KBM-7 (cell line): ENCODE measurements at places on chromosomes 16 and 17.

DNA sequence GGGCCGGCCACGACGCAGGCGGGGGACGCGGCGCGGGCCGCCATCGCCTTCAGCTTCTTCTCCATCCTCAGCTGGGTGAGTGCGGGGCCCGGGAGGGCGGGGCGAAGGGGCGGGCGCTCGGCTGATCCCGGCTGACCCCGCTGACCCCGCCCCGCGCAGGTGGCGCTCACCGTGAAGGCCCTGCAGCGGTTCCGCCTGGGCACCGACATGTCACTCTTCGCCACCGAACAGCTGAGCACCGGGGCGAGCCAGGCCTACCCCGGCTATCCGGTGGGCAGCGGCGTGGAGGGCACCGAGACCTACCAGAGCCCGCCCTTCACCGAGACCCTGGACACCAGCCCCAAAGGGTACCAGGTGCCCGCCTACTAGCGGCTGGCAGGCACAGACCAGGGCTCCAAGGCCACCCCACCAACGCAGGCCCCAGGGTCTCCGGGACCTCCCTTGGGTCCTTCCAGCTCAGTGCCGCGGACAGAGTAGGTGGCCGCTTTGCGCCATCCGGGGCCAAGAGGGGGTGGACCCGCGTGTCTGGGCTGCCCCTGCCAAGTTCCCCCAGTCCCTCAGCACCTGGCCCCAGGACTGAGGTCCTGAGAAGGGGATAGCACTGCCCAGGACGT, 3.0 kb downstream of the SYNGR3 start:
- DNase-seq: no peak

DNA sequence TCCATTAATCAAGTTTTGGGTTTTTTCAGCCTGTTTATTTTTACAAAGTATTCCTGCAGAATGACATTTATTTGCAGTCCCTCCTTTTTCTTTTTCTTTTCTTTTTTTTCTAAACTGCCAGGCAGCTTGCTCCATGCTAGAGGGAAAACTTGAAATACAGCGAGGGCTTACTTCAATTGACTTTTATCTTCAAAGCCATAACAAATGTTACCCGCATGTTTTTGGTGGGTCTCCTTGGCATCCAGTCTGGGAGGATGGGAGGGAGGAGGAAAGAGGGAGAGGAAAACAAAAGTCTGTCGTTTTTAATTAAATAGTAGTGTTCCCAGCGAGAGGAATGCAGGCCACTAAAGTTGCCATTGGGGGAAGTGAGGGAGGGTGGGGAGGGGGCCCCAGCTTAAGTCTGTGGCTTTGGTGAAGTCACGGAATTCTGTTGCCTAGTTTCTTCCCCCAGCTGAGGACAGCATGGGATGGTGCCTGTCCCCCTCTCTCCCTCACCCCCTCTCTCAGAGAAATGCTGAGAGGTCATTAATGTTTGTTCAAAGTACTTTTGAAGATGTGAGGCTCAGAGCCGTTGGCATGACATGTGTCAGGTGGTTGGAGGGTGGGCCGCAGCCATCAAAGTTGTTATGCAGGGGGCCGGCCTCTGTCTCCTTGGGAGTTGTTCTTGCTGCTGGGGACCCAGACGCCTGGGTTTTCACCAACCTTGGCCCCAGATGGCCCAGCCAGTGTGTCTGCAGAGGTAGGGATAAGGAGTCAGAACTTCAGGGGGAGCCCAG, 2.9 kb downstream of the NKD1 start:
- no peak for DNase-seq

GRCh38 chr17:50209472-50210239, 8.2 kb upstream of the COL1A1 start:
- DNase-seq: no peak

GRCh38 chr17:81726004-81726403, 13.9 kb downstream of the SLC25A10 start:
- DNase-seq: no peak

GRCh38 chr17:909642-910323, 69.8 kb downstream of the NXN start:
- no peak for DNase-seq

- no peak for DNase-seq
Observed at GRCh38 chr17:60065136-60065535, 13.6 kb downstream of the HEATR6 start.

DNA sequence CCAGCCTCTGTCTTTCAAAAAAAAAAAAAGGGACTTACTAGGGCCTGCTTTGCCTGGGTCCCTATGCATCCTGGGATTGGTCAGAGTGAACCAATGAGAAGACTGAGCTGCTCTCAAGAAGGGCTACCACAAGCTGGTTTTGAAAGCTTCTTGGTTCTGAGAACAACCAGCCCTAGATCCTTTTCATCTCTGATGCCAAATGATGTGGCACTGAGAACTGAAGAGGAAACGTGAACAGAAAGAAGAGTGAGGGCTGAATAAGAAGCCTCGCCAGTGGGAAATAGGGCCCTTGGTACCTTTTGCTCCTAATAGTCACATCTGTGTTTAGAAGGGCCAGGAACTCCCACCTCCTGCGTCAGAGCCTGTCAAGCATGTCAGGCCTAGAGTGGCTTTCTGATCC, 10.7 kb downstream of the TACO1 start:
- DNase-seq: no peak

GRCh38 chr17:4598776-4599504, 14.6 kb downstream of the SMTNL2 start:
- DNase-seq: no peak

DNA sequence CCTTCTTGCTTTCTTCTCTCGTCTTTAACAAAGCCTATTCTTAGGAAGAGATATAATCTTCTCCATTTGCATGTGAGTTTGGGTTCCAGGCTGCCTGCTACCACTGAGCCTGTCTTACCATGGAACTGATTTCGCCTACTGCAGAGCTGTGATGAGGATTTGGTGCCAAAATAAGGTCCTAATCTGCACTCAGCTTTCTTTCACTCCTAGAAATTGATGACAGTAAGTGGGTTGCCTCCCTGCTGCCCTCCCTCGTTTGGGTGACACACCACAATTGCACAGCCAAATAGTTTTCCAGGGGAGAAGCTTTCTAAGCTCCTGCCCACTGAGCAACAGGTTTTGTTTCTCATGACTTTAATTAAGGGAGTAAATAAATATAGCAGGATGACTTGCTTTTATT, 25.1 kb upstream of the ASIC2 start:
- DNase-seq: no peak

- no peak for DNase-seq
Observed at GRCh38 chr16:30884760-30885159, 9.1 kb downstream of the BCL7C start.

GRCh38 chr16:65012357-65012756, 109.5 kb downstream of the CDH11 start:
- DNase-seq: no peak
